ENCODE measurements at places on chromosomes 4 and X. TPM values are rescaled to one million over a fixed set of nuclear protein-coding genes. Genes with fewer than 3 reads are reported as not detected.
A peak's percentile ranks its signal among the peaks of the same experiment; 100 is the strongest.

- DNase-seq, result peak; percentile 9
These were observed 117.0 kb downstream of the KDR start for GRCh38 chr4:55008166-55009056.

Gene FAM47A
- not detected for total RNA-seq

- no peak for DNase-seq
These were observed 310.0 kb upstream of the PCDH10 start for GRCh38 chr4:132839070-132839469.

- DNase-seq, result peak; percentile 55
These were observed 86.6 kb downstream of the MID1 start for GRCh38 chrX:10533696-10534365.

DNA sequence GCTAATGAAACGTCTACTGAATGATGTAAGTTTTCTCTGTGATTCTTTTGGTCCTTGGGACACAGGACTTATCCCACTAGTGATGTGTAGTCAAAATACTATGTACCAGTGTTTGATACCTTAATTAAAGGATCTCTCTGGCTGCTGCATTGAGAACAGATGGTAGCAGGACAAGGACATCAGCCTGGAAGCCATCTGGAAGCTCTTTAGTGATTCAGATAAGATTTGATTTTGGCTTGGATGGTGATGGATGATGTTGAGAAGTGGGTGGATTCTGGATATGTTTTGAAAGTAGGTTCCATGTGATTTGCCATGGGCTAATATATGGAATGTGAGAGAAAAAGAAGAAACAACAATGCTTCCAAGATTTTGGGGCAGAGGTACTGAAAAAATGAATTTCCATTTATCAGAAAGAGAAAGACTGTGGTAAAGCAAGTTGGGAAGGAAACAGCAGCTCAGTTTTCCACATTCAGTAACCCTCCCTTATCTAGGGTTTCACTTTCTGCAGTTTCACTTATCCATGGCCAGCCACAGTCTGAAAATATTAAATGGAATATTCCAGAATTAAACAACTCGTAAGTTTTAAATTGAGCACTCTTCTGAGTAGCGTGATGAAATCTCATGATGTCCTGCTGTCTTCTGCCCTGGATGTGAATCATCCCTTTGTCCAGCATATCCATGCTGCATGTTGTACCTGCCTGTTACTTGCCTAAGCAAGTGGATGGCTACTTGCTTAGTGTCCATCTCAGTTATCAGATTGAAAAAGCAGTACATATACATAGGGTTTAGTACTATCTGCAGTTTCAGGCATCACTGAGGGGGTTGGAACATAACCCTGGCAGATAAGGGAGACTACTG, 15.6 kb downstream of the CD38 start:
- DNase-seq, result no peak

GRCh38 chr4:38209654-38210053, 249.5 kb downstream of the PTTG2 start:
- DNase-seq, result no peak

DNA sequence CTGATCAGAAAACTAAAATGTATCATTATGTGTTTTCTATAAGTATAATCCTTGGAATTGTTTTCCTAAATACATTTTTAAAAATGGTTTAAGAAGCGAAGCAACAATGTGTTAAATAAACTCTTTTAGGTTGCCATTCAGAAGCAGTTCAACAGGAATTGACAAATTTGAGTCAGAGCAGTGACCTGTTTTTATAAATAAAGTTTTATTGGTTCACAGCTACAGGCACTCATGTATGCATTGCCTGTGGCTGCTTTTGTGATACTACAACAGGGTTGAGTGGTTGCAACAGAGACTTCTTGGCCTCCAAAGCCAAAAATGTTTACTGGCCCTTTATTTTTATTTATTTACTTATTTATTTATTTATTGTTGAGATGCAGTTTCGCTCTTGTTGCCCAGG, 99.5 kb downstream of the FRMPD4 start:
- DNase-seq, result no peak

- DNase-seq, result no peak
These were observed 52.0 kb upstream of the WDR17 start for GRCh38 chr4:176013476-176014247.

DNA sequence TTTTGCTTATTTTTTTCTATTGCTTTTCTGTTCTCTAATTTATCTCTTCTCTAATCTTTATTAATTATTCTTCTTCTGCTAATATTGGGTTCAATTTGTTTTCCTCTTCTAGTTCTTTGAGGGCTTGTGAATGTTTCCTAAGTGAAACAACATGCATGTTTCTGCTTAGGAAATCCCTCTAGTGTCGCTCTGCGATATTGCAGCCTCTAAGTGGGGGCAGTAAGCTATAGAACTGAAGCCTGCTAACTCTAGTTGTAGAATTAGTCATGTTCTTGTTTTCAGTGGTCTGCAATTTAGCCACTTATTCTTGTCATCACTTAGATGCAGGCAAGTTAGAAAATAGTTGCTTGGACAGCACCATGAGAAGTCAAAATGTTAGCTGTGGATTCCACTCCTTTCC, 222.6 kb downstream of the SPIN4 start:
- DNase-seq, result peak; percentile 12

DNA sequence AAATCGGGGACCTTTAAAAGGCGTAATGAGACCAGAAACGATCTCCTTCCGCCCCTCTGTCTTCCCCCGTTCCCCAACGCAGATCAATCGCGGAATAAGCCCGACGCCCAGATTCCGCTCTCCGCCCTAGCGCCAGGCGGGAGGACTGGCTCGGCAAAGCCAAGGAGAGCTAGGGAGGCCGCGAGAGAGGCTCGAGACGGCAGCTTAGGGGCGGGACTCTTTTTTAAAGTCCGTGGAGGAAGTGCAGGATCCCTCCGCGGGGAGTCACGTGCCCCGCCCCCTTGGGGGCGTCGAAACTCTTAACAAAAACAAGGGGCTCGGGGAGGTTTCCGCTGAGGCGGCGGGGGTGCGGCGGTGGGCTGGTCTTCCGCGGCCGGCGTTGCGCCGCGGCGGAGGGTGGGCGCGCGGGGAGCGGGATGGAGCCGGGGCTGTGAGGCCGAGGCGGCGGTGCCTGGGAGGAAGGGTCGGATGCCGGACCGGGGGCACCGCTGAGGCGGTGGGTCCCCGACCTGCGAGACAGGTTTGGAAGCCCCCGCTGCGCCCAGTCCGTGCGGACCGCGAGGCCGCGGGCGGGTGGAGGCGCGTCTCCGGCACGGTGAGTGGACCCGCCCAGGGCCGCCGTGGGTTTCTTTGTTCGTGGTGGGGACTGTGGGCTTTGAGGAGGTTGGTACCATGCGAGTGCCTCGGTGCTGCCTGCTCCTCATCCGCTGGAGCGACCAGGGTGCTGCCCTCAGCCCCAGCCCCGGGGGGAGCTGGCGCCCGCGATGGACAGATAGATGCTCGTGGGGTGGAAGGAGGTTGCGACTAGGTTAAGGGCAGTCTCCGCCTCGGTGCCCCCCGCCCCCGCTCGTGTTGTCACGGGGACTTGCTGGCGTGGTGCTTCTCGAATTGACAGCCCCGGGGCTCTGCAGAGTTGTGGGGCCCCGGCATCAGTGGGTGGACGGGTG, at the start of gene CCNG2:
Gene CCNG2, plus strand, starts transcription at position 296 of the 947 bp plus-strand sequence. CDS start 1,326 bp downstream, outside the sequence.
- no peak for DNase-seq

Gene HSFX2
- total RNA-seq, result not detected

- peak; percentile 93 for DNase-seq
These were observed 28.1 kb downstream of the BEX3 start for GRCh38 chrX:103404231-103405008.

DNA sequence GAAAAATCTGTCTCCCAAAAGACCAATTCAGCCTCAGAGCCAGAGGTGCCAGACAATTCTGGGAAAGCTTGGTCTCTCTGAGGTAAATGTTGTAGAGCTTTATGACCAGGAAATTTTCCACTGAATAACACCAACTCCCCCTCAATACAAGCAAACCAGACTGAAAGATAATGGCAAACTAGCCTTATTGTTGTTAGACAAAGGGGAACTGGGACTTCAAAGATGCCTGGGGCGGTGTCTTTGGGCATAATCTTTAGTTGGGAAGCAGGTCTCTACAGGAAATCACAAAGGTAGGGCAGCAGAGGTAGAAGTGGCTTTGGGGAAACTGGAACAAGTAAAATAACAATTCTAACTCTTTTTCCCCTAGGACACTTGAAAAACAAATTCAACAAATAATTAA, 12.0 kb downstream of the COL4A6 start:
- no peak for DNase-seq

DNA sequence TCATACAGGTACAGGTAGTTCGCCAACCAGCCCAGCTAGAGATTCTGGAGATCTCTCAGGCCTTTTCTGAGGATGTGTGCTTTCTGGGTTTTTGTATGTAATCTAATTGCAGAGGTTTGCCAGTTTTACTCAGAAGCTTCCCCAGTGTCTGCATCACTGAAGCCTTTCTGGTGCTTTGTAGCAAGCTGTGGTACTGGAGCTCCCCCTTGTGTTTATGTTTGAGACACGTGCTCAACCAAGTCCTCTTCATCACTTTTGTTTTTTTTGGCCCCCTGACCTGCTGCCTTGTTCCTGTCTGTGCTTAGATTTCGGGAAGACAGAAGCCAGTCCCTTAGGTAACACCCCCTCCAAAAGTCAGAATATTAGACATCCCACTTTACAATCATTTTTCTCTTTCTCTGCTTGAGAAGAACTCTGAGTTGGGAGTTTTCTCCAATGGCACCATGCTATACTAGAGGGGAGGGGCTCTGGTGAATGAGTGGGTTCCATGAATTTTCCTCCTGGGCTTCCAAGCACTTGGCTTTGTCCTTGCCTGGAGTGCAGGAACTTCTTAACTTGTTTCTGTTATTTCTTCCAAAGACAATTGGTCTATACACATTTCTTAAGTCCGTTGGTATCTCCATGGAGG, 128.4 kb upstream of the TBC1D9 start:
- peak; percentile 60 for DNase-seq

GRCh38 chr4:70802928-70803580, 36.6 kb downstream of the GRSF1 start:
- peak; percentile 3 for DNase-seq

Gene GAGE12C
- not detected for total RNA-seq

Gene RPS6KA3
- total RNA-seq, result 36.1 TPM

DNA sequence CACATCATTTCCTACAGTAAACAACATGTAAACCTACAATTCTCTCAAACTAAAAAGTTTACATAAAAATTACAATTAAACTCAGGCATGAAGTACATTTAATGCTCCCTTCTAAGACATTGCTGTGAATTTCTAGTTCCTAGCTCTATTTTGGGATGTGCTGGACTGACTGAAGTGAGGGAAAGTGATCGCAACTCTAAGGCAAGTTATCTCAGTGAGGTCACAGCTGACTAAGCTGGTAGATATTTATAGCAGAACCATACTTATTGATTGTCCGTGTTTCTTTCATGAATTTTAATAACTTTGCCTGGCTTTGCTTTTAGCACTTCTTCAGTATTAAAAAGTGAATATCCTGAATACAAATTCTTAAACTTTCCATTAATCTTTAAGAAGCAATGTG, 570.4 kb upstream of the GALNTL6 start:
- DNase-seq, result no peak

DNA sequence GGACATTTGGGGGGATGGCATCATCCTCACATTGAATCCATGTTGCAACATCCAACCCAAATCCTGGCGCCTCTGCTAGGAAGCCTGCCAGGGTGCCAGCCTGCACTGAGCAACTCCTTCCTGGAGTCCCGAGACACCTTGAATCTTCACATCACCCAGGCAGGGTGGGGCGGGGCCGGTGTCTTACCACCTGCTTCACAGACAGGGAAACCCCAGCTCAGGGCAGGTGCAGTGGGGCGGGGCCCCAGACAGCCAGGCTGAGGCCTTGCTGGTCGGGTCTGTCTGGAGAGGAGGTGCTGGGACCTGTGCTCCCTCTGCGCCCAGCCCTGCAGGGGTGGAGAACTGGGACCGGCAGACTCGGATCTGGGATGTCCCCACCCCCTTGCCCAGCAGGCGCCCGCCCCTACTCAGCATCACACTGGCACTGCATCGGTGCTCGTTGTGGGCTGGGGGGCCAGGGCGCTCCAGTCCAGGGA, 31.5 kb upstream of the HTRA3 start:
- DNase-seq, result no peak

- DNase-seq, result no peak
These were observed 33.4 kb downstream of the NELFA start for GRCh38 chr4:1975391-1975801.

Gene MBNL3
- total RNA-seq, result 3.0 TPM

DNA sequence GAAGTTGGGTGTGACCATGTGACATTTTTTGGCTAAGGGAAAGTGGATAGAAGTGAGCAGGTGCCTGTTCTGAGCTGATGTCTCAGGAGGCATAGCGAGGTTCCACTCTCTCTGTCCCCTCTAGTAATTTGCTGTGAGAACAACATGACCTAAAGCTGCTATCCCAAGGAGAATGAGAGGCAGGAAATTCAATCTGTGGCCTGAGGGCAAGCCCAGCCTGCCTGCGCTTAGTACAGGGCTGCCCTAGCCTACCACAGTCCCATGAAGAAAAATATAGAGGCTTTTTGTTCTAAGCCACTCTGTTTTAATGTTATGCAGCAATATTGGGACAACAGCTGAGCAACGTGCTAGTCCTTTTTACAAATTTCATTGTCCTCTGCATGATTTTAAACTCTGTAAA, 193.1 kb downstream of the LDB2 start:
- peak; percentile 69 for DNase-seq

DNA sequence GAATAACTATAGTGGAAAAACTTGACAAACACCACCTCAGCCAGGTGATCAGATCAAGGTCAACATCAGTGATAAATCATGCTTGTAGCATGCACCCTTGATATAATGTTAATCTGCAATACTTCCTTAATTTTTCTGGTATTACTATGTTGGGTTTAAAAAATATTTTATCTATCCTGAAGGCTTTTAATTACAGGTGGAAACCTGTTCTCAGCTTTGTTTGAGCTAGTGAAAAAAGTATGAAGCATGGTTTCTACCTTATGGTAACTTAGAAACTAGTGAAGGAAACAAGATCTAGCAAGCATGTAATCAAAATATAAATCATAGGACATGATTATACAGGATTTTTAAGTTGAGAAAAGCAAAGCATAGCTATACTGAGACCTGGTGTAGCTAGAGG, 26.6 kb downstream of the MAOA start:
- DNase-seq, result no peak

GRCh38 chrX:48165241-48165640, 31.4 kb downstream of the SSX5 start:
- peak; percentile 85 for DNase-seq

DNA sequence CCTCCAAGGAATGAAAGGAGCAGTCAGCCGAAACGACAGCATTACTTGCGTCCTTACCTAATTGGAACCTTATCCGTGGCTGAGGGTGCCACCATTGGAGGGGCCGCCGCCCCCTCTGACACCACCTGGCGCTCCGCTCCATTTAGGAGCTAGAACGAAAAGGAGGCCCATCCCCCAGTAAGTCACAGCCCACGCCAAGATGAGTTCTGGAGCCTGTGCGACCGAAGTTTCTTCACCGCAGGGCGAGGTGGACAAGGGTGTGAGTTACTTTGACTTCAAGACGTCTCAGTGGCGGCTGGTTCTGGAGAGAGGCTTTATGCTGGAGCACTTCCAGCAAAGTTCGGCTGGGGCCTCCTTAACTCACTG, 729 bp upstream of the IRF2 start:
- DNase-seq, result peak; percentile 50

GRCh38 chrX:40418813-40419195, 162.0 kb upstream of the ATP6AP2 start:
- no peak for DNase-seq

GRCh38 chr4:155530290-155530689, 136.4 kb upstream of the GUCY1A1 start:
- DNase-seq, result no peak

Gene DGKQ
- total RNA-seq, result 4.8 TPM
